Neural crest cell (in vitro differentiated cells): ENCODE measurements at places on chromosomes 11 and 22. TPM values are rescaled to one million over a fixed set of nuclear protein-coding genes. Genes with fewer than 3 reads are reported as not detected.
A peak's percentile ranks its signal among the peaks of the same experiment; 100 is the strongest.

DNA sequence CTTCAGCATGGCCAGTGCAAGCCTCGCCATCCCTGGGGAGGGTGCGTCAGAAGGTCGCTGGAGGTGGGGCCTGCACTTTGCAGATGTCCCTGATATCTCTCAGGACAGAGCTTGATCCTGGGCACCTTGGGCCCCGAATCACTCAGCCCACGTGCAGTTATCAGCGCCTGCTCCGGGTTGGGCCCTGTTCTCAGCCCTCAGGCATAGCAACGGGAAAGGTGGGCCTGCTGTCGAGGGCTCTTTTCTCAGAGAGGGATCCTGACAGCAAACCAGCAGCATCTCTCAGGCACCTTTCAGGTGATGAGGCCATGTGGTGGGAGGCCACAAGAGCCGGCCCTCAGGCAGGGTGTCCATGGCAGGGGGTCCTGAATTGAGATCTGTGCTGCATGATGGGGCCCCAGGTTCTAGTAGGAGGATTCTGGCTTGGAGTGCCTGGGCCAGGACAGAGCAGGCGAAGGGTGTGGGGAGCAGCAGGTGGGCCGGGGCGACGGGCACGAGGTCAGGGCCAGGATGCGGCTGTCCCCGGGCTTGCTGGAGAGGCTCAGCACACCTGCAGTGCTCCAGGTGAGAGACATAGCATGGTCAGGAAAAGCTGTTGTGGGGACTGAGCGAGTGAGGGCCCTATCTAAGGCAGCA, 280.5 kb downstream of the TBC1D22A start:
- DNase-seq = no peak
- H3K36me3 ChIP-seq = no peaks in the 10 kb centered on the region
- peaks cover 31% of the 10 kb centered on the region for H3K4me1 ChIP-seq
- no peak overlapping the region for H3K4me3 ChIP-seq
- H3K27ac ChIP-seq = no peak overlapping the region

- peaks cover 81% of the 10 kb centered on the region for H3K4me1 ChIP-seq
- H3K27me3 ChIP-seq = no peaks in the 10 kb centered on the region
- H3K27ac ChIP-seq = peak overlapping the region; percentile 53
These were observed 88.1 kb upstream of the ARHGAP32 start for GRCh38 chr11:129280027-129280811.

- no peak overlapping the region for H3K27ac ChIP-seq
- no peak for DNase-seq
- no peaks in the 10 kb centered on the region for H3K36me3 ChIP-seq
- no peaks in the 10 kb centered on the region for H3K27me3 ChIP-seq
These were observed 6.9 kb upstream of the CHORDC1 start for GRCh38 chr11:90229791-90230190.

DNA sequence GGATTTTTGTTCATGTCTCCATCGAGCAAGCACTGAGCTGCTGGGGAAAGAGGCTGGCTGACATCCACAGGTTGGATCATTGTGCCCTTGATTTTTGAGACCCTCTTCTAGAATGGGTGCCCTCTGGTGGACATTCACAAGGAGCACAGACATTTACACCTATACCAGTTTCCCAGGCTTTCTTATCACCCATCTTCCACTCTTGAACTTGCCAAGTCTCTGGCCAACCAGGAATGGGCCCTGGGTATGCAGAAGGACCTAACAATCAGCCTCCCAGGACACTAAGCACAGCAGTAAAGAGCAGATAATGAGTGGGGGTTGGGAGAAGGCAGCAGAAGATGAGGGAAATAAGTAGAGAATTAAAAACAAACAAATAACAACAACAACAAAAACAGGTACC, 5.7 kb upstream of the INTS4 start:
- H3K4me1 ChIP-seq = peaks cover 7% of the 10 kb centered on the region
- H3K4me3 ChIP-seq = no peak overlapping the region
- H3K27me3 ChIP-seq = peaks cover 36% of the 10 kb centered on the region
- H3K36me3 ChIP-seq = no peaks in the 10 kb centered on the region

DNA sequence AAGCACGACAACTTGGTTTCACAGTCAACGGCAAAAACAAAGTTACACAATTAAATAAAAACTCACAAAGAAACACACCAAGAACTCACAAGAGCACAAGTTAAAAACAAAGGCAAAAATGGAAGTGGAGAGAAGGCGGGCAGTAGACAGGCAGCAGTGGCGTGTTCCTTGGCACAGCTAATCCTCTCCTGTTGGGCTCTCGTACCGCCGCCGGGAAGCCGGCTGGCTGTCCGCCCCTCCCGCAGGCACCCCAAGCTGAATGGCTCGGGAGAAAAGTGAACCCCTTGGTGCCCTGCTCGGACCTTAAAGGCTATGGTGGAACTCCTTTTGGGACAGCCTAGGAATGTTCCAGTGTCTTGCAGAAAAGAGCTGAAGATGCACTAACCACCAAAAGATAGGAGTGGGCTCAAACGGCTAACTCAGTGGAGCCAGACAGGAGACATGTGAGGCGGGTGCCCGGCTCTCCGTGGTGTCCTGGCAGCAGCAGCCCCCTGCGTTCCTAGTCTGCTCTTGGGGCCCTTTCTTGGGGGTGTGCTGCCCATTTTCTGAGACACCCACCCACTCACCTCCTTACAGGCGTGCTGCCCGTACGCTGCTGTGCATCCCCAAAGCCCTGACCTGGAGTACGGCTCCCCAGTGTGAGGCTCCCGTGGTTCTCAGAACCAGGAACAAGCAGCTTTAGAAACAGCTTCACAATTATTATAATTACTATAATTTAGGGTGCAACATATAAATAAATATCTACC, 86.1 kb upstream of the BID start:
- peaks cover 9% of the 10 kb centered on the region for H3K36me3 ChIP-seq
- H3K4me1 ChIP-seq = peaks cover 15% of the 10 kb centered on the region
- H3K4me3 ChIP-seq = no peak overlapping the region
- H3K27me3 ChIP-seq = no peaks in the 10 kb centered on the region
- H3K27ac ChIP-seq = peak overlapping the region; percentile 71

The PANX3 gene
- total RNA-seq = not detected in 2 replicates

- H3K27me3 ChIP-seq = no peaks in the 10 kb centered on the region
- no peak overlapping the region for H3K4me3 ChIP-seq
- H3K4me1 ChIP-seq = peaks cover 50% of the 10 kb centered on the region
- H3K27ac ChIP-seq = no peak overlapping the region
- no peak for DNase-seq
These were observed 43.2 kb upstream of the BLID start for GRCh38 chr11:122159173-122159721.

DNA sequence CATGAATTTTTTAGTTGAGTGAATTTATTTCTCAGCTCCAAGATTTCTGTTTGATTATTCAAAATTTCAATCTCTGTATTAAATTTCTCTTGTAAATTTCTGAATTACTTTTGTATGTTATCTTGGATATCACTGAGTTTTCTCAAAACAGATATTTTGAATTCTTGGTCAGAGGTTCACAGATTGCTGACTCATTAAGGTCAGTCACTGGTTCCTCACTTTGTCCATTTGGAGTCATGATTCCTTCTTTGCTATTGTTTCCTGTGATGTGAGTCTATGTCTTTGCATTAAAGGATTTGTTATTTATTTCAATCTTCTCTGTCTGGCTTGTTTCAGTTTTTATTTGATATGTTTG, 10.2 kb upstream of the IL17RA start:
- H3K4me1 ChIP-seq = no peaks in the 10 kb centered on the region
- DNase-seq = no peak
- no peak overlapping the region for H3K27ac ChIP-seq
- H3K36me3 ChIP-seq = no peaks in the 10 kb centered on the region

GRCh38 chr22:42389143-42389542, 43.1 kb downstream of the NFAM1 start:
- no peak overlapping the region for H3K27ac ChIP-seq
- no peak for DNase-seq
- H3K4me3 ChIP-seq = no peak overlapping the region
- H3K4me1 ChIP-seq = peaks cover 13% of the 10 kb centered on the region

The MARK2 gene
- 42.4 and 42.9 TPM in 2 replicates for total RNA-seq

DNA sequence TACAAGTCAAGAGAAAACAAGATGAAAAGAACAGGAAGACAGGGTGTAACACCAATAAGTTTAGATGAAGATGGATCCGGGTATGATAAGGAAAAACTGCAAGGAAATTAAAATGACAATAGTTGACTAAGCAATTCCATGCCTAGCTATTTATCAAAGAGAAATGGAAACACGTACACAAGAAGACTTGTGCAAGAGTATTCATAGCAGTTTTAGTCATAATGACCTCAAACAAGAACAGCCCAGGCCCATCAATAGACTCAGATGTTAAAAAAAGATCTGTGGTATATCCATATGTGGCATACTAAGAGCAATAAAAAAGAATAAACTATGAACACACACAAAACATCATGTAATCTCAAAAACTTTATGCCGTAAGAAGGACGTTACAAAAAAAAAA, 33.2 kb downstream of the SLC5A12 start:
- no peaks in the 10 kb centered on the region for H3K36me3 ChIP-seq
- no peaks in the 10 kb centered on the region for H3K4me1 ChIP-seq
- no peak for DNase-seq
- H3K4me3 ChIP-seq = no peak overlapping the region
- no peak overlapping the region for H3K27ac ChIP-seq
- no peaks in the 10 kb centered on the region for H3K27me3 ChIP-seq

DNA sequence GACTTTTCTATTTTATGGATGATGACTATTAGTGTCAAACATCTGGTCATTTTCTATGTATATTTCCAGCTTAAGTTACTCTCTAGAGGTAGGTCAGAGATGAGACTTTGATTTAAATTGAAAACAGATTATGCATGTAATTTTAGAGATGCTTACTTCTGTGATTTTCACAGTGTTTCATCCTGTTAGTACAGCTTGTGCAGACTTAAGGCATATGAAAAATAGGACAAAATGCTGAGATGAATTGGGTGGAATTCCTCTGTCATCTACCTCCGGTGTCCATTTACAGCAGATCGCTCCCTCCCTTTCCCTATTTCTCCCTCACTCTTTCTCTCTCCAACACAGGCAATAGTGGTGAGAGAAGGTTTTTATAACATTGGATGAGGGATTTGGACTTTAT, 14.1 kb downstream of the JAM3 start:
- no peak for DNase-seq
- no peaks in the 10 kb centered on the region for H3K4me1 ChIP-seq
- no peak overlapping the region for H3K4me3 ChIP-seq
- H3K36me3 ChIP-seq = peaks cover 40% of the 10 kb centered on the region

The PDE2A gene
- total RNA-seq = 2.0 and 3.0 TPM in 2 replicates

DNA sequence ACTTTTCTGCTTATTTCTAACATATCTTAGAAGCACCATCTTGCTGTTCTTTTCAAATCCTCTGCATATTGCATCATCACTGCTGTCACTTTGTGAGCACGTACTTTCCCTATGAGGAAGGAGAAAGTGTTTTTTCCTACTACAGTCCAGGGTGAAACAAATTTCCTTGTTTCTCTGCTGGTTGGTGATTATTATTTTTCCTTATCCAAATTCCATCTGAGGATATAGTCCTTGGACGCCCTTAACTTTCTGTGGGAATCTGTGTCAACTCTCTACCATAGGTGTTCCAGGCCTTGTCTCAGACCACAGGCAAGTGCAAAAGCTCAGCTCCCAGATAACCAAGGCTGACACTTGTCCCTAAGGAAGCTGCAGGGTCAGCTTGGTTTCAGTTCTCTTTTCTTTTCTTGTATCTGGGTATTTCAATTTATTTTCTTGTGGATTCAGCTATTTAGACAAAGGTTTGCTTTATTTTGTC, 29.4 kb upstream of the LYVE1 start:
- no peak overlapping the region for H3K4me3 ChIP-seq
- no peak overlapping the region for H3K27ac ChIP-seq
- no peak for DNase-seq
- no peaks in the 10 kb centered on the region for H3K4me1 ChIP-seq
- H3K36me3 ChIP-seq = peaks cover 5% of the 10 kb centered on the region

DNA sequence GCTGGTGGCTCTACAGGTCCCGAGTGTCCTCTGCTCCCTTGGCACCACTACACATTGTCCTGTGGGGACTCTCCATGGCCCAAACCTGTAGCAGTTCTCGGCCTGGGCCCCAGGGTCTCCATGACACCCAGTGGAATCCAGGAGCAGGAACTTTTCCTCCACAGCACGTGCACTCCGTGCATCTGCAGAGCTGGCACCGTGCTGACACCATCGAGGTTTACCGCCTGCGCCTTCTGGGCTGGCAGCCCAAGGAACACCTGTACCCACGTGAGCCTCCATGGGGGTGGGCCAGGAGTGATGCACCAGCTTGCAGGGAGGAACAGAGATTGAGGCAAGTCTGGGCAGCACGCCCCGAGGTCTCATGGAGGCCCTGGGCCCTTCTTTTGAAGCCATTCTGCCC, 25.2 kb downstream of the TSPAN32 start:
- peaks cover 14% of the 10 kb centered on the region for H3K36me3 ChIP-seq
- H3K27ac ChIP-seq = no peak overlapping the region
- peaks cover 5% of the 10 kb centered on the region for H3K27me3 ChIP-seq

DNA sequence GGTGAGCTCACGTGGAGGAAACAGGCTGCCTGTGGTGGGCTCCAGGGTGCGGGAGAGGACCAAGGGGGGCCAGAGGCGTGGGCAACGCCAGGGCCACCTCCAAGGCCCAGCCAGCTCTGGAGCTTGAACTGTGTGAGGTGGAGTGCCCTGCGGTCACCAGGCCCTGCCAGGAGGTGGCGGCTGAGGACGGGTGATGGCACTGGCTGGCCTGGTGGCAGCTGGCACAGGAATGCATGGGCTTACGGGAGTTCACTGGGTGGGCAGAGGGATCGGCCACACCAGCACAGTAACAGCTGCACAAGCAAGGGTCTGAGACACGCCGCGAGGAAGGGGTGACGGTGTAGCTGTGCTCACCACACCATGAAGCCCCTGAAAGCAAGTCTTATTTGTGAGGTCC, 15.8 kb downstream of the TOLLIP start:
- no peaks in the 10 kb centered on the region for H3K27me3 ChIP-seq
- peak overlapping the region; percentile 41 for H3K4me3 ChIP-seq
- no peak for DNase-seq
- no peaks in the 10 kb centered on the region for H3K4me1 ChIP-seq
- peaks cover 3% of the 10 kb centered on the region for H3K36me3 ChIP-seq
- H3K27ac ChIP-seq = no peak overlapping the region

DNA sequence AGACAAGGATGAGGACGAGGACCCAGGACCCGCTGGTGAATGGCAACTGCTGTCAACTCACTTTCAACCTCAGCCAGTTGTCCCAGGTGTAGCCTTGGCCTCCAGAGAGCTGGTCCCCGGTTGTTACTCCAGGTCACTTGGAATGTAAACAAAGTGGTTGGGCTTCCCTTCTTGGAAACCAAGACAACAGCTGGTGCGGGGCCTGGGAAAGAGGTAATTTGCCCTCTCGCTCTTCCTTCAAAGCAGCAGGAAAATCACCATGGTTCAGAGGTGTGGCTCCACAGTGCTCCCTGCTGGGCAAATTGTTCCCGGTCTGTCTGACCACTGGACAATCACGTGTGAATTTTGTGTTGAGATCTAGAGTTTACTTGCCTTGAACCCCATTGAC, 15.0 kb downstream of the SLC1A2 start:
- peaks cover 9% of the 10 kb centered on the region for H3K27me3 ChIP-seq
- no peak overlapping the region for H3K4me3 ChIP-seq
- no peak overlapping the region for H3K27ac ChIP-seq
- no peaks in the 10 kb centered on the region for H3K4me1 ChIP-seq
- peak; percentile 48 for DNase-seq
- no peaks in the 10 kb centered on the region for H3K36me3 ChIP-seq
